ENCODE measurements at places on chromosomes 1 and 21.

- DNase-seq: no peak
These were observed 168.9 kb downstream of the TPR start for GRCh38 chr1:186206048-186206570.

- no peak for DNase-seq
These were observed 9.9 kb downstream of the SH2D2A start for GRCh38 chr1:156806512-156807440.

DNA sequence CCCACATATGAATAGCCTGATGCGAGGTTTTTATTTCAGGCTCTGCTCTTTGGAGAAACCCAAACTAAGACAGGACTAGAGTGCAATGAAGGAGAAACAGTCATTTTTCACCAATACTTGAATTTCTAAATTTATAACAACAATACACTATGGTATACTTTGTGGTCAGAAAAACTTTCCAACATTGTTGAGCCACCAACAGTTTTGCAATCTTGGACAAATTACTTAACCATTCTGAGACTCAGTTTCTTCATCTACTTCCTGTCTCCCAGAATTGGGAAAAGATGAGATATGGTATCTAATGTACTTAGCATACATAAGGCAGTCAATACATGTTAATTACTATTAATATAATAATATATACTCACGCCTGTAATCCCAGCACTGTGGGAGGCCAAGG lies 519.8 kb upstream of the PLXNA2 start:
- no peak for DNase-seq

- DNase-seq: no peak
These were observed 251.8 kb upstream of the IRF2BP2 start for GRCh38 chr1:234861761-234862160.

- DNase-seq: no peak
These were observed 140.3 kb upstream of the ERRFI1 start for GRCh38 chr1:8166406-8166805.

All from stimulated activated CD4-positive, alpha-beta T cell treated with anti-CD3 and anti-CD28 coated beads, Interleukin-4, amount 100 ng/mL, for 4 hours (primary cell).